ENCODE measurements at places on chromosomes 6 and 20.

GRCh38 chr6:112524071-112524470 is 176.9 kb downstream of the RFPL4B start:
- DNase-seq: no peak

DNA sequence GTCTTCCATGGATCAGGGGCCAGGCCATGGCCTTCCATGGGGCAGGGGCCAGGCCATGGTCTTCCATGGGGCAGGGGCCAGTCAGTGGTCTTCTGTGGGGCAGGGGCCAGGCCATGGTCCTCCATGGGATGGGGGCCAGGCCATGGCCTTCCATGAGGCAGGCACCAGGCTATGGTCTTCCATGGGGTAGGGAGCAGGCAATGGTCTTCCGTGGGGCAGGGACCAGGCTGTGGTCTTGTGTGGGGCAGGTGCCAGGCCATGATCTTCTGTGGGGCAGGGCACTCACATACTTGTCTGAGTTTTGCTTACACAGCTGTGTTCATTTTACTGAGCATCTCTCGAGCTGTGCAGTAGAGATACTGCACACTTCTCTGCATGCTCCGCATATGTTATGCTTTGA is 57.3 kb upstream of the THBS2 start:
- DNase-seq: no peak

GRCh38 chr6:38522322-38522721 is 117.4 kb downstream of the BTBD9 start:
- no peak for DNase-seq

DNA sequence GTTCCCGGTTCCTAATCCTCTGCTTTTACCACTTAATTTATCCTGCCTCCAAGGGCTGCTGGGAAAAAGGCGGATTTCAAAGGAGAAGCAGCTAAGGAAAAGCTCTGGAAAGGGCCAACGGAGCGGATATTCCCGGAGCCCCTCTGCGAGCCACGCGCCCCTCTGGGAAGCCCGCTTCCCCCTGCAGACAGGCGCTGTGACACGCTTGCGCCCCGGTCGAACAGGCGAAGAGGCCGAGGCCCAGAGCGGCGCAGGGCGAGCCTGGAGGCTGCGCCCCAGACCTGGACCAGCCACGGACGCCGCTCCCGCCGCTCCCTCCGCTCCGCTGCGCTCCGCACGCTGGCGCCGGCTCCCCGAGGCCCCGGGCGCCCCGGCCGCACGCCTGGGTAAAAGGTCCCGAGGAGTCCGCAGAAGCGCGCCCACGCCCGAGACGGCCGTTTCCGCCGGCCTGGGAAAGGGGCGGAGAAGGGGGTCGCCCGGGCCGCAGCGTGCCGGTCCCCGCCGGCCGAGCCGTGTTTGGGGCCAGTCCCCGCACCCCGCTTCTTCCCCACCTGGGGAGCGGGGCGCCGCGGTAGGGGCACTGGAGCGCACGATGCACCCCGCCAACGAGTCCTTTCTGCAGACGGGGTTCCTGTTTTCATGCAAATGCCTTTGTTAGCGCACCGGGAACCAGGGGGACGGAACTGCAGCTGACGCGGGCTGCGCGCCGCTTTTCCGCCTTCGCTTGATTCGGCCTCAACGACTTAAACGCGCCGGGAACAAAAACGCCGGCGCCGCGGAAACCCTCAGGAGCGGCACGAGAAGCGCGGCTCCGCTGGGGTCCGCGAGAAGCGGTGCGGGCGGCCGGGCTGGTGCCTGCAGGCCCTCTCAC is 91.9 kb upstream of the SIRPA start:
- DNase-seq: no peak

DNA sequence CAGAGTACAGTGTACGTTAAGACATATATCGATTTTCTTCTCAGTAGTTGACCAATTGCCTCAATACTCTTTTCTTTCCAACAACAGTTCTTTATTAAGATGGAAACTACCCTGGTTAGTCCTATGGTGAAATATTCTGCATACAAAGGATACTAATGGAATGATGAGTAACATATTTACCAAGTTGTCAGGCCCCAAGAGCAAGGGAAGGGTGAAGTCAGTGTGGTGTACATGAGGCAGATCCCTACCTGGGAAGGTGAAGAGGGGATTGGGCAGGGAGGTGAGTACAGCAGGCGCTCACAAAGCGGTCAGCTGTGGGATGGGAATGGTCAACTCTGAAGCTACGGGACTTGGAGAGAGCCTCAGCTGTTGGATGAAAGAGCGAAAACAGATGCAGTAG is 29.7 kb downstream of the GJA1 start:
- no peak for DNase-seq

GRCh38 chr6:140050101-140050995 is 675.9 kb upstream of the CITED2 start:
- DNase-seq: no peak

DNA sequence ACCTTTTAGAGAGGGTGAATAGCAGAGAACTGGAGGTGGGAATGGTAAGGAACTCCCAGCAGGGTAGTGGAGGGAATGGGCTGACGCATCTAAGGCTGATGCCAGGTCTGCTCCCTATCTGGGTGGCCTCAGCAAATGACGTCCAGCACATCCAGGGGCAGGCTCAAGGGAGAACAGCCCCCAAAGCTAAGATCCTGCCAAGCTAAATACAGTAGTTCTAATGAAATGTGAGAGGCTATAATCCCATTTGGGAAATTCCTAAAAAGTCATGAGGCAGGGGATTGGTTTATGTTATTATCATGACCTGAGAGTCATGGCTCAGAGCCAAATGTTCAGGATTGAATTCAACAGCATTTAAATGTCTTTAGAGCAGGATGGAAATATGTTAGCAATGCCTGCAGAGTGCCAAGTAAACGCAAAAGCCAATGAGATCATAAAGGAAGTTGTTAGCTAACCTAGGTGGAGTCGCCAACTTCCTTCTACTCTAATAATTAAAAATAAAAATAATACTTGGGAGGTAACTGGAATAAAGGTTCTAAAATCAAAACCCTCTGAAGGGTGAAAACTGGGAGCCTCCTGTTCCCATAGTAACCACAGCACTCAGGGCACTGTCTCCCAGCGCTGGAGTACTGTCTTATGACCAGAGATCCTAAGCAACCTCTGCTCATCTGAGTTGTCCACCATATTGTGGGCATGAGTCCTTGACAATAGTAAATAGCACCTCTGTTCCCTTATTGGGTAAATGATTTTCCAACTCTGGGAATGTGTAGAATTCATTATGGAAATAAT is 34.8 kb downstream of the IYD start:
- DNase-seq: no peak

Measured in activated CD8-positive, alpha-beta memory T cell treated with anti-CD3 and anti-CD28 coated beads for 1 hour (primary cell).